ENCODE measurements at places on chromosomes 5 and 9.

- DNase-seq = no peak
Observed at GRCh38 chr9:29439961-29440360, 1866.7 kb upstream of the C9orf72 start.

DNA sequence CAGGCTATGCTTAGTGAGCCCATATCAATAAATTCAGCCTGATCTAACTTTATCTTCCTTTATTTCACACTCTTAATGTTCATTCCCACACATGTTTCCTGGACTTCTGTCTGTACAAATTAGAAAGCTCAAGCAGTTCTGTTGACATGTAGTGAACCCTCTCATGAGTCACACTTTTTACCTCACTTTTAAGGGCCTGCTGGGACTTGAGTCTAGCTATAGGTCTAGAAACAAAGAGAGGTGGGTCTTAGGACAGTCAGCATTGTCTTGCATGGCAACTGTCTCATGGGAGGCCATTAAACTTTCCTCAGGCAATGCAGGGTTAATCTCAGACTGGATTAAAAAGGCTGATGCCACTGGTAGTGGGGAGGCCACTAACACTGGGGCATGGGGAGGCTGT is 8.6 kb upstream of the CCNH start:
- no peak for DNase-seq

GRCh38 chr9:134165357-134166315 is 1.3 kb upstream of the RNU6ATAC start:
- peak; percentile 79 for DNase-seq

DNA sequence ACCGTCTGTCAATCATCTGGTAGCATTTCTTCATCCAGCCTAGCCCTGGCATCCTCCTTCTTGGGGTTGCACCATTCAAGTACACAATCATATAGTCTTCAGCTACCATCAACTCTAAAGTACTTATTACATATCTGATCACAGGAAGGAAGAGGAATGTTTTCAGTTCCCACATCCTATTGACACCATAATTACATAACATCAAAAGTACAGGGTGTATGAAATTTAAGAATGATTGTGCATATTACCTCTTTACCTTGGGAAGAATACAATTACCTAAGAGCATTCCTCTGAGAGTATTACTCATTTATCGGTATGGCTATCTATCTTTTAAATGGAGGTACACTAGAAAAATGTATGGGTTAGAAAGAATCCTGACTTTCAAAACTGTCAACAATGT is 126.8 kb upstream of the PCA3 start:
- DNase-seq = no peak

- peak; percentile 70 for DNase-seq
Observed at GRCh38 chr9:134966697-134967546, 49.2 kb upstream of the FCN1 start.

- no peak for DNase-seq
Observed at GRCh38 chr5:54249210-54250028, 61.0 kb downstream of the ARL15 start.

- DNase-seq = no peak
Observed at GRCh38 chr9:107226421-107226820, 56.7 kb upstream of the RAD23B start.

- DNase-seq = no peak
Observed at GRCh38 chr5:158543539-158544387, 556.0 kb downstream of the EBF1 start.

DNA sequence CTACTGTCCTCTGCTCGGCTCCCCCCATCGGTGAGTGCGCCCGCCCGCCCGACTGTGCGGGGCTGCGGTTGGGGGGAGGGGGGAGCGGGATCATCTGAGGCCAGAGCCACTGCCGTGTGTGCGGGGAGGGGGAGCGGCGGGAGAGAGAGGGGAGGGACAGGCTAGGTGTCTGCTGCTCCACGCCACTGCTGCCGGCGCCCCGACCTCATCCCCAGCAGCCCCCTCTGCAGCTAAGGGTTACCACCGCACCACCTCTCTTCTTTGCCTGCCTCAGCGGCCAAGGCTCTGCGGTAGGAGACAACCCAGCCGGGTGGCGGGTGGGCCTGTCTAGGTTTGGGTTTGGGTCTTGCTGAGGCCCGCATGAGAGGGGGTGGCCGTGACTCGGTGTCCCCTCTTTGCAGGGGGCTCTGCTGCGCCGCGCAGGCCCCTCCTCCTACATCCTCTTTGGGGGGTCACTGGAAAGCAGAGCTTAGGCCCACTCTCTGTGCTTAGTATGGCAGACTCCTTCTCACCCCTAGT is 670 bp upstream of the PURA start:
- no peak for DNase-seq

DNA sequence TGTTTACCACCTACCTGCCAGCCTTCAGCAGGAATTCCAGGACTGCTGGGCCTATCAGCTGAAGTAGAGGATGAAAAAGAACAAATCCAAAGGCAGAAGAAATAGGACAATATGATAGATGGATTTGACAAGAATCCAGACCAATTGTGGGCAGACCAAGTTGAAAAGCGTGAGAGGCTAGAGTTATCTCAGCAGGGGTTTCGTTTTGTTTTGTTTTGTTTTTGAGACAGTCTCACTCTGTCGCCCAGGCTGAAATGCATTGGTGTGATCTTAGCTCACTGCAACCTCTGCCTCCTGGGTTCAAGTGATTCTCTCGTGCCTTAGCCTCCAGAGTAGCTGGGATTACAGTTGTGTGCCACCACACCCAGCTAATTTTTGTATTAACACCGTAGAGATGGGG is 113.2 kb downstream of the PALM2AKAP2 start:
- no peak for DNase-seq

Data from suprapubic skin (tissue), 4 donors.